ENCODE measurements at places on chromosomes 1 and 21.
A peak's percentile ranks its signal among the peaks of the same experiment; 100 is the strongest.

- peak; percentile 3 for DNase-seq
Observed at GRCh38 chr1:46816930-46817329, 18.1 kb downstream of the CYP4B1 start.

- no peak for DNase-seq
Observed at GRCh38 chr1:11042065-11042464, 5.0 kb downstream of the MASP2 start.

GRCh38 chr1:116485976-116486375 lies 84.8 kb downstream of the CD58 start:
- no peak for DNase-seq

DNA sequence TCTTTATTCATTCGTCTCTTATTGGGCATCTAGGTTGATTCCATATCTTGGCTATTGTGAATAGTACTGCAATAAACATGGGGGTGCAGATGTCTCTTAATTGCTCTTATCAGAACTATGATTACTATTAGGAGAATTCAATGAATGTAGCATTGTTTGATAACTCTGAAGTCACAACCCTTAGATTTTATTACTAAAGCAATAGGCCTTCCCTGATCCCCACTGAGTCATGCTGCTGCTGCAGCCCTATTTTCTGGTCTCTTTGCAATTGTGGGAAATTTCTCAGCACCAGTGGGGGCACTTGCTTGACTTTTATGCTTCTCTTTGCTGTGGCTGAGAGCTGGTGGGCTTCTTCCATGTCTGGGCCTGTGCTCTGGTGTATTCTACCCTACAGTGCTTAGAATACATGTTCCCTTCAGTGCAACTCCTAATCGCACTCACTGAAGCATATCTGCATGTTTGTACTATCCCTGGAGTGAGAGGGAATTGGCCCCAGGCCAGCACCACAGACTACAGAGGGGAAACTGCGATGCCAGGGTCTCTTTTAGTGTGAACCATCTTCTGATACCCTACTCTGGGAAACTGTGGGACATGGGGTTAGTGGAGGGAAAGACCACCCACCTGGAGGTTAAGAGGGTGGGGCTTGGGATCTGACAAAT lies 52.2 kb upstream of the ROR1 start:
- DNase-seq = no peak

- DNase-seq = no peak
Observed at GRCh38 chr1:165899461-165899941, 72.1 kb downstream of the UCK2 start.

GRCh38 chr1:198387587-198387986 lies 152.9 kb downstream of the ATP6V1G3 start:
- DNase-seq = no peak

All from D341Med (cell line).